ENCODE measurements at places on chromosomes 1 and 21.

DNA sequence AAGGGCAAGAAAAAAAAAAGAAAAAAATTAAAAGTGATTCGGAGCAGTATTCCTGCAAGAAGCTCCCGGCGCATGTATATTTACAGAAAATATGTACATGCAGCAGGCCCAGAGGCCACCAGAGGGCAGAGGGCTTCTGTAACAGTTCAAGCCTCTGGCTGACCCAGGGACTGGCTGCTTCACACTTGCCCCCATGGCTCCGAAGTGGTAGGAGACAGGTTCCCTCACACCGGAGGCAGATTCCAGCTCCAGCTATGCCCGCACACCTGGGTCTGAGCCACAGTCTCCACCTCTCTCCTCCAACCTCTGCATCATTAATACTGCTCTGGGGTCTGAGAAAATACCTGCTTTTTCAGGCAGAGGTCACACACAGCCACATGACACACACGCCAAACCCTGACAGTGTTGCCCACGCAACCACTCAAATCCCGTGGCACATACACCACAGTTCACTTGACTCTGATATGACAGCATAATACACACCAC is 2.2 kb upstream of the ARHGAP30 start:
- DNase-seq = no peak

GRCh38 chr1:84724128-84724860 is 34.0 kb upstream of the SSX2IP start:
- no peak for DNase-seq

DNA sequence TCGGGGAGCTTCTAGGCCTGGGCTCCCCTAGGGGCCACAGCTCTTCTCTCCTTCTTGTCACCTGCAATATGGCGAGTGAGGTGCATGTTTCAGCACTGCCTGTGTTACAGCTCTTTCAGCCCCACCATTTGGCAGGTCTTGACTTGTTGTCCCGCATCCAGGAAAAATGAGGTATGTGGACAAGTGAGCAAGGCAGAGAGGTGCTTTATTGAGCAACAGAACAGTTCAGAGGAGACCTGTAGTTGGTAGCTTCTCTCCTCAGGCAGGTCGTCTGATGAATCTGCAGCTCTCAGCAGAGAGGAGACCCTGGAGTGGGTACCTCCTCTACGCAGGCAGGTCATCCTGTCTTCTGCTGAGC is 208.2 kb upstream of the USP25 start:
- DNase-seq = no peak

GRCh38 chr1:18249631-18250030 is 142.0 kb downstream of the IGSF21 start:
- no peak for DNase-seq

DNA sequence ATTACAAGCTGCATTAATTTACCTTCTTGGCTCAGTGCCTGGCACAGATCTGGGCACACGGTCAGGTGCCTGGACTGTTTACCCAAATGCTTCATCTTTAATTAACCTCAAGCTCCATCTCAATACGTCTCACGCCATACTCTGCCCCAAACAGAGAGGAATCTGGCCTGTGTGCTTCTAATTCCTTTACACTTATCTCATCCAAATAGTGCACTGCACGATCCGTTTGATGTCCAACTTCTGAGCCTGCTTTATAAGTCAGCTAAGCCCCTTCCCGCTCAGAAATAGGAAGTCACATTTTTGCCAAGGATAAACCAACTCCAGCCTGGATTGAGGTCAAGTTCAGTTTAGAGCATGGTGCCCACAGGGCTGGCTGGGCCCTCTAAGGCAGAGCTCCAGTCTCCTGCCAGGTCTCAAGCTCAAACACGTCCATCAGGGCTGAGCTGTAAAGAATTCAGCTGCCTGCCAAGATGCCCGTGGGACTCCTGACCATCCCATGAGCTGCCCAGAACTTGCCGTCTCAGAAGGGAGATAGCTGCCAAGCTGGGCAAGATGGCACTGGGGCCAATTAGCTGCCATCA is 233.5 kb downstream of the TRABD2B start:
- no peak for DNase-seq

GRCh38 chr1:201185527-201186128 is 5.0 kb upstream of the IGFN1 start:
- no peak for DNase-seq

DNA sequence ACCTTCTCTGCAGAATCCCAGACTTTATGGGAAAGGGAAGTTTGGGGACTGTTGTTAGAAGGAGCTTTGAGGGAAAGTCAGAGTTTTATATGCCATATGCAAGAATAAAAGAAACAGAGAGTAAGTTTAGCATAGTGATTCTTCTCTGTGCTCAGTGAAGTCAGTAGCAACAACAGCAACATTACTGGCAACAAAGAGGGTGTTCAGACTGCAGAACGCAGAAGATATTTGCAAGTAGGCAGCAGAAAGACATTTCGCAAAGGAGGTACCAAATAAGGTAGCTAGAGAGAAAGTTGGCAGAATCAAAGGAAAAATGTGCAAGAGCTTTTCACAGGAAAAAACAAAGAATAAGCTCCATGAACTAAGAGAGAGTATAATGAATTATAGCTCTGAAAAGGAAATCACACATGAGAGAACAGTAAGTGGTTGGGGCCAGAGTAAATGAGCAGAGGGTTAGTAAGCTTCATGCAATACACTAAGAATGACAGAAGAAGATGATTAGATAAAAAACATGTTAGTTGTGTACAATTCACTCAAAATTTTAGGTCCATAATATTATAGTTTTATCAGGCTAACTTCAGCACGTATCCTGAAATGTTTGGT is 98.1 kb downstream of the NEGR1 start:
- DNase-seq = no peak

- no peak for DNase-seq
These were observed 341.0 kb downstream of the SMYD3 start for GRCh38 chr1:246165826-246166709.

DNA sequence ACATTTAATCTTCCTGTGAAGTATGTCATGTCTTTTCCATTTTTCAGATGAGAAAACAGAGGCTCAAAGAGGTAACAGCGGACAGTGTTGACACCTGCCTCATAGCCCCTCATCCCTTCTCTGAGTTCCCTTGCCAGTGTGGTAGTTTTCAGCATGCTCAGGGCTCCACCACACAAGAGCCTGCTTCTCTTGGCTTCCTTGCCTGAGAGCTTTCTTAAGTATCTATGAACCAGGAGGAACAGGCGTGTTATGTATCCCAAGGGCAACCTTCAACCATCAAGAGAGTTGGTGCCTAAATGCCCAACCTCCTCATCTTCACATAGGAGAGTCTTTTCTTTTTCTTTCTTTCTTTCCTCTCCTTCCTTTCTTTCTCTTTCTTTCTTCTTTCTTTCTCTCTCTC is 5.9 kb upstream of the PAFAH2 start:
- DNase-seq = no peak

- no peak for DNase-seq
These were observed 77.6 kb downstream of the DUSP10 start for GRCh38 chr1:221664253-221664652.

- no peak for DNase-seq
These were observed 29.2 kb downstream of the HSPA13 start for GRCh38 chr21:14353726-14354125.

GRCh38 chr21:28799926-28800325 is 192.8 kb downstream of the LTN1 start:
- DNase-seq = no peak

- DNase-seq = no peak
These were observed 645.8 kb upstream of the USP24 start for GRCh38 chr1:55860798-55861519.

DNA sequence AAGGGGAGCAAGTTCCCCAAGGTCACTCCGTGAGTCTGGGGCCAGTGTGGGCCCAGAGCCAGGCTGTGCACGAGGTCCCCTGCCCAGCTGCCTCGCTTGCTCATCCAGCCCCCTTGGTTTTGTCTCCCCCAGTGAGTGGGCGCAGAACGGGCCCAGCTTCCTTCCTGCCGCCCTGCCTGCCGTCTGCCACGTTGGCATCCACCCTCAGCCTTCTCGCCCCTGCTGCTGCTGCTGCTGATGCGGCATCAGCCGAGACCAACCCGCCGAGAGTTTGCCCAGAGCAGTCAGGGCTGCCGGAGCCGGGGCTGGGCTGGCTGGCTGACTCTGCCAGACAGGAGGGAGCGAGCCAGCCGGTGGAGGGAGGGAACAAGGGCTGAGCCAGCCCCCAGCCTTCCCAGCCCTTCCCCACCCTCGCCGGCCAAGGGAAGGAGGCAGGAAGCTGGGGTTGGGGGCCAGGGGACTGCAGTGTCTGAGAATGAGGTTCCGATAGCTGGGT is 31.4 kb upstream of the WASF2 start:
- DNase-seq = no peak

- DNase-seq = no peak
These were observed 60.8 kb downstream of the ARHGEF10L start for GRCh38 chr1:17600321-17600720.

- no peak for DNase-seq
These were observed 3.1 kb upstream of the TACSTD2 start for GRCh38 chr1:58580186-58580585.

- no peak for DNase-seq
These were observed 23.1 kb upstream of the RGS4 start for GRCh38 chr1:163046071-163046470.

DNA sequence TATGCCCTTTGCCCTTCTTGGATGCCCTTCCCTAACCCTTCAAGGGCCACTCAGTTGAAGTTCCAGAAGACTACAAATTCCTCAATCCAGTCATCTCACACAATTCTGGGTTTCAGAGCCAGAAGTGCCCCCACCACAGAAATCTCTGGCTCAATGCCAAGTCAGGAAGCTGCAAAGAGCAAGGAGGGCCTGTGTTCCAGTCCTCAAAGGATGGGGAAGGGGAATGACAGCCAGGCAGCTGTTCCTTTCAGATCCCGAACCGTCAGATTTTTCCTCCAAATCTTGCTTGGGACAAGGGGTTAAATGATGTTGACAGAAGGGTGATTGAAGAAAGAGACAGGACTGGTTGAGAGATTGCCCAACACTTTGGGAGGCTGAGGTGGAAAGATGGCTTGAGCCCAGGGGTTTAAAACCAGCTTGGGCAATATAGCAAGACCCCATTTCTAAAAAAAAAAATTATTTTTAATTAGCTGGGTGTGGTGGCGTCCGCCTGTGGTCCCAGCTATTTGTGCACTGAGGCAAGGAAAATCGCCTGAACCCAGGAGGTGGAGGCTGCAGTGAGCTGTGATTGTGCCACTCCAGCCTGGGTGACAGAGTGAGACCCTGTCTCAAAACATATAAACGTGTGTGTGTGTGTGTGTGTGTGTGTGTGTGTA is 716 bp upstream of the HPDL start:
- DNase-seq = no peak

- DNase-seq = no peak
These were observed 172.2 kb downstream of the TBX15 start for GRCh38 chr1:118815909-118816308.

- DNase-seq = no peak
These were observed 736.9 kb upstream of the ADAMTS5 start for GRCh38 chr21:27703791-27704190.

GRCh38 chr1:1629430-1630190 is 2.4 kb upstream of the MMP23B start:
- DNase-seq = no peak

DNA sequence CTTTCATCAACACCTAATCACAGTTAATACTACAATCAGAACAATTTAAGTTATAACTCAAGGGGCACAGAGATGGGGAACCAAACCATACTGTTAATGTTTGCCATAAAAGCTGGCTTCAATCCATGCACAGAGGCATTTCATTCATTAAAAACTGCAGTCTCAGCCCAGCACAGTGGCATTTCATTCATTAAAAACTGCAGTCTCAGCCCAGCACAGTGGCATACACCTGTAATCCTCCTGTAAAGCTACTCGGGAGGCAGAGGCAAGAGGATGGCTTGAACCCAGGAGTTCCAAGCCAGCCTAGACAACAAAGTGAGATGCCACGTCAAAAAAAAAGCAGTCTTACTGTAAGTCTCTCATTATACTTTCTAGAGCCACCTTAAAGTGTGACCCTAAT is 29.2 kb downstream of the ARID4B start:
- DNase-seq = no peak

GRCh38 chr1:87647430-87648177 is 318.9 kb downstream of the LMO4 start:
- no peak for DNase-seq

DNA sequence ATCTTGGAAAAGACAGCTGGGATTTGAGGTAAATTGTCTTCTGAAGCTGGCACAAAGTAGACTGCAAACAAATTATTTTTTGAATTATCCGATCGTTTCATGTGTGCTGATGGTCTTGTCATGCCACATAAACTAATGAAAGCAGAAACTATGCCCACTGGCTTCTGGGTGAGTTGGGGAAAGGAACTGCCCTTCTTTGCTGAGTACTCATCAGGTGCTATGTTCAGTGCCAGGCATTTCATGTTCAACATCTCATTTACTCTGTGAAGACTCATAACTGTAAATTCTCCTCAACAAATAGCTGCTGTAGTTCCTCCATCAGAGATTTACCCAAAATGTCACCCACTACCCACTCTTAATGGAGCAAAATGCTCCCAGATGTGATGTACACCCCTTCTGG is 1.2 kb downstream of the TRIT1 start:
- DNase-seq = no peak

DNA sequence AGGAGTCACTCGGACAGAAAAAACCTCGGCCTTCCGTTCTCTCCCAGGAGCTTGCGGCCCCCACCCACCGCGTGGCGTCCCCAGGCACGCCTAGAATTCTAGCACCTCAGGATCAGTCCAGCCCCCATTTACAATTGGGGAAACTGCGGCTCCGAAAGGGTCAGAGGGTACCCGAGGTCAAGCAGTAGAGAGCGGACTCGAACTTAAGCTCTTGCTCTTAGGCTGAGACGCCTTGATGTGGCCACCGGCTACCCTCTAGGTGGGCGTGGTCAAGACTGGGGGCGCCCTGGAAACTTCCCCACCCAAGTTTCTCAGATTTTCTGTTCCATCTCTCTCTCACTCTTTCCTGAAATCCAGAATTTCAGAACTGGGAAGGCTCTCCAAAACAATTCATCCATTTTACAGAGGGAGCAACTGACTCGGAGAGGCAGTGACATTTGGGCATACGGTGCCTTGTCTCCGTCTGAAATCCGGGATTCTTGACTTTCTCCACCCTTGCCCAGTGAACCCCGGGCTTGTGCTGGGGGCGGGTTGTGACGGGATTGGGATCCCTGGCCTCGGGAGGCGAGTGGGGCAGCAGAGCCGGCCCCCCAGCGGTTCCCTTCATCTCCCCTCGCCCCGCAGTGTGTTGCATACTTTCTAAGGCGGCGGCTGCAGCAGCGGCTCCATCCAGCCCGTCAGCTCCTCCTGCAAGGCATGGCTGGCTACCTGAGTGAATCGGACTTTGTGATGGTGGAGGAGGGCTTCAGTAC is 777 bp downstream of the AZIN2 start:
- DNase-seq = no peak

DNA sequence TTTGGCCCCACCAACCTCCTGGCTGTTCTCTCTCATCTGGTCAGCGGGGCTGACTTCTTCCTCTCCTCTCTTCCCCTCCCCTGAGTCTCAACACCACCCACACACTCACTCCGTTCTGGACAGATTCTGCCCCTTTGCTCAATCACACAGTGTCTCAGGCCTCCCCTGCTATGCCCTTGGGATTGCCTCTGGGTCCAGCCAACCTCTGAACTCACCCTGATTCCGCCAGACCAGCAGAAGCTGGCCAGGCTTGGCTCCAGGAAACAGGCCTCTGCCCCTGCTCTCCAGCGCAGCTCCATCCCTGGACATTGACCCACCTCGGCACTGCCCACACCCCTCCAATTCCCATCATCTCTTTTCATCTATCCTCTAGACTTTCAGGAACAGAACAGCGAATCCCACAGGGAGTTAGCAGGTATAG is 22.1 kb downstream of the AHDC1 start:
- DNase-seq = no peak

GRCh38 chr1:28981210-28981609 is 66.8 kb downstream of the EPB41 start:
- DNase-seq = no peak

- DNase-seq = no peak
These were observed 5.5 kb upstream of the LAPTM5 start for GRCh38 chr1:30762930-30763650.
